NCI-H1417 (cell line): ENCODE measurements at places on chromosomes 12 and 14.

DNA sequence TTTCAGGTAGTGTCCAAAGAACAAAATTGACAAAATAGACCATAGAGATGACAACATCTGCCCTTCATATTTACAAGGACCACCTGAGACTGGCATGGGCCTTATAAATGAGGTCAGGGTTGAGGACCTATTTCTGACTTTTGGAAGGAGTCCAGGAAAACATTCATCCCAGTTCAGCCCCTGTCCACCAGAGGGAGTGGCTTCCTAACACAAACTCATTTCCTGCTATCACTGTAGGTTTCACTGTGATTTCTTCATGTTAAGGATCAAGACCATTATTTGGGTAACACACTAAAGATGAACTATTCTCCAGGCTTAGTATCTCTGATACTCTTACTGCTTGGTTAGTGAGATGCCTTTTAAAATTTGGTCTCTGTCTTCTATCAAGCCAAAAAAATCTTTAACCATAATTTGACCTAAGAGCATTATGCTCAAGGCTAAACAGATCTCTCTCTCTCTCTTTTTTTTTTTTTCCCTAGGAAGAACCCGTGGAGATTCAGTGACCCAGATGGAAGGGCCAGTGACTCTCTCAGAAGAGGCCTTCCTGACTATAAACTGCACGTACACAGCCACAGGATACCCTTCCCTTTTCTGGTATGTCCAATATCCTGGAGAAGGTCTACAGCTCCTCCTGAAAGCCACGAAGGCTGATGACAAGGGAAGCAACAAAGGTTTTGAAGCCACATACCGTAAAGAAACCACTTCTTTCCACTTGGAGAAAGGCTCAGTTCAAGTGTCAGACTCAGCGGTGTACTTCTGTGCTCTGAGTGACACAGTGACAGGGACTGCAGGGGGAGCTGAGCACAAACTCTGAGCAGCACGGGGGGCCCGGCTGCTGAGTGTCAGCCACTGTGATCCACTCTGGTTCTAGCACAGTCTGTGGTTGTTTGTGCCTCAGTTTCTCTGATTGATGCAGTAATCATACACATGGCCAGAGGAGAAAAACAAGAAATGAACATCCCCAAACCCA, 267.6 kb upstream of the OR4E1 start:
- no peak for DNase-seq

GRCh38 chr14:32414808-32415255, 85.7 kb downstream of the AKAP6 start:
- no peak for DNase-seq

- peak; percentile 98 for DNase-seq
Observed at GRCh38 chr12:56333679-56334489, at the start of gene PAN2. PAN2 (minus strand) TSS chr12:56334000; CDS start chr12:56333094, 906 bp downstream.

- no peak for DNase-seq
Observed at GRCh38 chr12:96310067-96310466, 90.2 kb downstream of the CDK17 start.

GRCh38 chr14:100591453-100592371, 4.5 kb upstream of the BEGAIN start:
- no peak for DNase-seq

GRCh38 chr12:69688021-69688420, 11.1 kb downstream of the BEST3 start:
- no peak for DNase-seq

- DNase-seq, result peak; percentile 41
Observed at GRCh38 chr14:69612014-69612782, 802 bp downstream of the SUSD6 start.

- DNase-seq, result no peak
Observed at GRCh38 chr14:76881348-76881747, 55.1 kb downstream of the LRRC74A start.

GRCh38 chr14:29663281-29663801, 264.3 kb downstream of the PRKD1 start:
- no peak for DNase-seq

GRCh38 chr12:26767865-26768264, 65.1 kb downstream of the ITPR2 start:
- no peak for DNase-seq

DNA sequence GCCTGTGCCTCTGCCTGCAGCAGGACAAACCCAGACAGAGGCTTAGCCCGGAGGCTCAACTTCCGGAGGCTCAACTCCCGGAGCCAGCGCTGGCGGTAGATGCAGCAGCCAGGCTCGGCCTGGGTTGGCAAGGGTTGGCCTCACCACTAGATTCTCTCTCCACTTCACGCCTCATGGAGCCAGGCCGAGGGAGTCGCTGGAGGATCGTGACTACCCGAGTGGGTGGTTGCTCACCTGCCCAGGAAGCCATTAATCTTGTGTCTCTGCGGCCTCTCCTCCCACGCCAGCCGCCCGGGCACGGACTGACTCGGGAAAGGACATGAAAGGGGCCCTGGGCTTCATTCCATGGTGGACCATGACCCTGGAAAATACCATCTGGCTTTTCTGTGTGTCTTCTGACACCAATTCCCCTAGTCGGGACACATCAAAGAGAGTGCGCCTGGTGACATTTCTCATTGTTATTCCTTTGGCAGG, 20.8 kb downstream of the ESRRB start:
- DNase-seq, result no peak

GRCh38 chr14:78157494-78158437, 12.4 kb upstream of the NRXN3 start:
- peak; percentile 56 for DNase-seq

- peak; percentile 49 for DNase-seq
Observed at GRCh38 chr12:48017496-48017895, 13.2 kb upstream of the COL2A1 start.

- peak; percentile 75 for DNase-seq
Observed at GRCh38 chr12:6193853-6194815, 6.1 kb upstream of the CD9 start.

DNA sequence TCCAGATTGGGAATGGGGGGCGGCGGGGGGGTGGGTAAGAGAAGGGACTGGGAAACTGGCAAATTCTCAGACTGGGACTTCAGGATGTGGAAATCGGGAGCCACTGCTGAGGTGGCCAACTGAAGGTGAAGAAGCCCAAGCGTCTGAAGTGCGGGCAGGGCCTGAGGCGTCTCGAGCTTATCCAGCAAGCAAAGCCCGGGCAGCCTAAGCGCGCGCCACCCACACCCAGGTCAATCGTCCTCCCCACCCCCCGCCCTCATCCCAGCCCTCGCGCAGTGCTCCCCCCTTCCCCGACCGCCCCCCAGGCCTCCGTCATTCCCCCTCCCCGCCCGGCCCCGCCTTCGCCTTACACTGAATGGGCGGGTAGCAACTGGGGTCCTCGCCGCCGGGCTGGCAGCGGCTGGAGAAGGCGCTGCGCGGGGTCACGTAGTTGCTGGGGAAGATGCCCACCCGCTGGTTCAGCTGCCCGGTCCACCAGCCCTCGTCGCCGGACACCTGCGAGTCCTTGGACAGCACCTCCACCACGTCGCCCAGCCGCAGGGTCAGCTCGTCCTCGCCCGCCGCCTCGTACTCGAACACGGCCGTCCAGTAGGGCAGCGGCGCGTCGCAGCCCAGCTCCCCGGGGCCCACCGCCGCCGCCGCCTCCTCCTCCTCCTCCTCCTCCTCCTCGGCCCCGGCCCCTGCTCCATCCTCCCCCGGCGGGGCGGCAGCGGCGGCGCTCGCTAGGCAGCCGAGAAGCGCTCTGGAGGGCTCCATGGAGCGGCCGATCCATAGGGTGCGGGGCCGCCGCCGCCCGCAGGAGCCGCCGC, 693 bp downstream of the MAP3K9 start:
- peak; percentile 83 for DNase-seq

- DNase-seq, result no peak
Observed at GRCh38 chr12:92237762-92238523, 92.3 kb upstream of the BTG1 start.

- DNase-seq, result no peak
Observed at GRCh38 chr12:121287267-121287954, 9.1 kb downstream of the CAMKK2 start.

DNA sequence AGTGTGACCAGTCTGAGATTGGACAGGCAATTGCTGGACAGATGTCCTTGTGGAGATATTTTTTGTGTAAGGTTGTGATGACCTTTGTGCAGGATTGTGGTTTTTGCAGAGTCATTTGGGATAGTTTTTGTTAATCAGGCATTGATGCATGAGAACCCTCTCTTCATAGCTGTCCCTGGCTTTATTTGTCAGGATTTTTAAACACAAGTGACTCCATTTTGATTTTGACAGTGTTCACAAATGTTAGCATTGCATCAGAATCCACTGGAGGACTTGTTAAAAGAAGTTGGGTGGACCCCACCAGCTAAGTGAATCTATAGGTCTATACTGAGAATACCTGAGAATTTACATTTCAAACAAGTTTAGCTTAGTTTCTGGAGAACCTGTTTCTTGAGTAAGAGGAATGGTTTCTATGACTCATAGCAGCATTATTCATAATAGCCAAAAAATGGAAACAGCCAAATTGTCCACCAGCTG, 11.8 kb downstream of the FNTB start:
- no peak for DNase-seq

DNA sequence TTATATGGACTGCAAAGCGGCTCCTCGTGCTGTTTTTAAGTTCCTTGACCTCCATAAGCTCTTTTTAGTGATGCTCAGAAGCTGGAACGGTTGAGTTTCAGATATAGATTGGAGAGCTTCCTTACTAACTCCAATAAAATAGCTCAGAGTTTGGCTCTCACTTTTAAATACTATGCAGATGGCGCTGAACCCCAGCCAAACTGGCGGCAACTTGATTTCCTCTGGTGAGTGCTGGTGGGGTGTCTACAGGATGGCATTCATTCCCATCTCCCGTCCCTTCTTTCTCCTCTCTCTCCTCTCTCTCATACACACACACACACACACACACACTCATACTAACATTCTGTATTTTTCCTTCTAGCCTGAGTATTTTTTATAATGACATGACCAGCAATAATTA, 346.3 kb downstream of the ETNK1 start:
- no peak for DNase-seq

DNA sequence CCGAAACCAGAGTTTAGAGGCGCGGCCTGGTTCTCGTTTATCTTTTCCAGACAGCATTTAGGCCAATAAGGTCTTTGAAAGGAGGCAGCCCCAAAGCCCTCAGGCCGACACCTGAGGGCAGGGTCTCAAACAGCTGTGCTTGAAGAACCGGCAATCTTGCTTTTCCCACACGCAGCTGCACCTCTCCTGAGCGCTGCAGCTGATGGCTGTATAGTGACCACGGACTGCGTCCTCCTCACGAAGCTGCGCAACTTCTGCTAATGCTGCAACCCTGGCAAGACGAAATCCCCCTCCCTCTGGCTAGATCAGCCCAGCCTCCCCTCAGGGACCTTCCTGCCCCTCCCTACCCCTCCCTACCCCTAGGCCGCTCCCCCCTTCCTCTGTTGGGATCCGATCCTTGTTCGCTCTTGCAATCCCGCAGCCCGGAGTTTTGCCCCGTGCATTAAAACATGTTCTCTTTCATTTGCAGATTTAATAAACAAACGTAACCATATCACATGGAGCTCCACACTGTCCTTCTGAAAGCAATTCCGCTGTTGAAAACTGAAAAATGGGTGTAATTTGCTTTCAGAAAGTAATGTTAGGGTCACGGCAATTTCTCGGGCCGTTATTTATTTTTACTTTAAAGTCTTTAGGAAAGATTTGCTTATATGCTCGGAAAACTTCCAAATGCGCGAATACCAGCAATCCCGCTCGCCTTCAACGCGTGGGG, 4.8 kb upstream of the PAX9 start:
- no peak for DNase-seq

DNA sequence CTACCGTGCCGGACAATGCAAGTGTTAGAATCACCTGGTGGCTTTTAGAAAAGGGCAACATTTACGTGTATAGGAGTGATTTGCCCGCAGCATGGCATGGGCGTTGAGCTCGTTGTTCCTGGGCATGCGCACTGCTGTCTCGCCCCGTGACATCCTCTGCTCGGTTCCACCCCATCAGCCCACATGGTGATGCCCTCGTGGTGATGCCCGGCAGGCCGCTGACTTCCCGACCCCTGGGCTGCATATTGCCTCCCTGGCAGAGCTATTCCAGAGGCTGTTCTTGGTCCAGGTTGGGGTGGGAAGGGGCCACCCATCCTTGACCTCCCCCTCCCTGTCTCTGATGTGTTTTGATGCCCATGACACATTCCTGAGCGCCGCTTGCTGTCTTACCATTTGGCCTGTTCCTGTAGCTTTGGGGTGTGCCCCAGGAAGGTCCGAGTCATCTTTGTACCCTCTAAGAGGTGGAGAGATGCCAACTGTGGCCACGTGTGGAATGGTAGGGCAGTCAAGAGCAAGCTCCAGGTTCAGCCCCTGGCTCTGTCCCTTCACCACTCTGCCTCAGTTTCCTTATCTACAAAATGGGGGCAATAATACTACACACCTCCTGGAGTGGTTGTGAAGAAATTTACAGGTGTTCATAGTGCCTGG, 4.8 kb downstream of the HIP1R start:
- no peak for DNase-seq

GRCh38 chr12:3961591-3961990, 88.4 kb upstream of the PARP11 start:
- DNase-seq, result no peak

DNA sequence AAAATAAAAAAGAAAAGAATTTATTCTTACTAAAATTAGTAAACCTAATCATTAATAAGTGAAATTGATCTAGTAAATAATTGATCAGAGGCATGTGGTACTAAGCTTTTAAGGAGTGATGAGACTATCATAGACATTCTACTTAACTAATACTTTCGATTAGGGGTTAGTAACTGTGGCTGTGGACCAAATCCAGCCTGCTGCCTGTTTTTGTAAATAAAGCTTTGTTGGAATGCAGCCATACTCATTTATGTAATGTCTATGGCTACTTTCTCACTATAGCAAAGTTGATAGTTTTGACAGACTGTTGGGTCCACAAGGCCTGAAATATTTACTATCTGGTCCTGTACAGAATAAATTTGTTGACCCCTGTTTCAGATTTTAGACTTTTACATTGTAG, 63.2 kb downstream of the PLEKHA5 start:
- no peak for DNase-seq

- DNase-seq, result no peak
Observed at GRCh38 chr12:85923767-85924331, 49.8 kb downstream of the NTS start.

GRCh38 chr12:16474801-16475200, 127.4 kb downstream of the MGST1 start:
- DNase-seq, result no peak

- DNase-seq, result no peak
Observed at GRCh38 chr12:68434391-68435298, 102.5 kb upstream of the MDM1 start.

DNA sequence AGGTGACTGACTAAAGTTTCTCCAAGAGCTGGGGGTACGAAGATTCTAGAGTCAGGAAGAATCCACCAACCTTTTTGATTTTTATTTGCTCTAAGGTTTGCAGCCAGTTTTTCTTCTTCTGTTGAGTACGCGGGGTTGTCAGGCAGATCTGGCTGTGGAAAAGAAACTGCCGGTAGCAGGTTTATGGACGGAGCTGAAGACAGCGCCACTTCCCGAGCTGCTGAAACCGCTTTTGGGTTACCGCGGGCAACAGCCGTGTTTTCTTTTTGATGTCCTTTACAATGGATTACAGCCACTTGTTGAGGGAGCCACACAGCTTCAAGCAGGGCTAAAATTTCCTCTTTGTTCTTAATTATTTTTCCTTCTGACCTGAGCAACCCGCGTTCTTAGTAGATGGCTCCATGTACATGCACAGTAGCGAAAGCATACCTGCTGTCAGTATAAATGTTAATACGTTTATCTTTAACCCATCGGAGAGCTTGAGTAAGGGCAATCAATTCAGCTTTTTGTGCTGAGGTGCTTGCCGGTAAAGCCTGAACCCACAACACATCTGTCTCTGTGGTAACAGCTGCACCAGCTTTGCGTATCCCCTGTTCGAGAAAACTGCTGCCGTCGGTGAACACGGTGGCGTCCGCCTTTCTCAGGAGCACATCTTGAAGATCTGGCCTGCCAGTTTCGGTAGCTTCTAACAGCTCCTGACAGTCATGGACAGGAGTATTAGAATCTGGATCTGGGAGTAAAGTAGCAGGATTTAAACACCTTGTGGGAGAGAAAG, 674.3 kb downstream of the TMEM121 start:
- DNase-seq, result no peak
